ENCODE measurements at places on chromosomes 11 and 22.

DNA sequence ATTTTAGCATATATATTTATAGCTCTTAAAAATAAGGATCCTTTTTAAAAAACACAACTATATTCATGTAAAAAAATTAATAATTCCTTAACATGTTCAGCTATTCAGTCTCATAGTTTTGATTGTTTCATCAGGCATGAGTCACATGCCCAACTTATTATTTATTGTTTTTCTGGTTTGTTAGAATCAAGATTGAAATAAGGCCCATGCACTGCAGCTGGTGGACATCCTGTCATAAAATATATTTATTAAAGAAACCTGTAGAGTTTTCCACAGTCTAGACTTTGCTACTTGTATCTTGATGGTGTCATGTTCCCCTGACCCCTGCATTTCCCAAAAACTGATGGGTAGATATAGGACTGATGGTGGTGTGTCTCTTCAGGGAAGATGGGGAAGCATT, 77.4 kb downstream of the PARVA start:
- no peak for DNase-seq

DNA sequence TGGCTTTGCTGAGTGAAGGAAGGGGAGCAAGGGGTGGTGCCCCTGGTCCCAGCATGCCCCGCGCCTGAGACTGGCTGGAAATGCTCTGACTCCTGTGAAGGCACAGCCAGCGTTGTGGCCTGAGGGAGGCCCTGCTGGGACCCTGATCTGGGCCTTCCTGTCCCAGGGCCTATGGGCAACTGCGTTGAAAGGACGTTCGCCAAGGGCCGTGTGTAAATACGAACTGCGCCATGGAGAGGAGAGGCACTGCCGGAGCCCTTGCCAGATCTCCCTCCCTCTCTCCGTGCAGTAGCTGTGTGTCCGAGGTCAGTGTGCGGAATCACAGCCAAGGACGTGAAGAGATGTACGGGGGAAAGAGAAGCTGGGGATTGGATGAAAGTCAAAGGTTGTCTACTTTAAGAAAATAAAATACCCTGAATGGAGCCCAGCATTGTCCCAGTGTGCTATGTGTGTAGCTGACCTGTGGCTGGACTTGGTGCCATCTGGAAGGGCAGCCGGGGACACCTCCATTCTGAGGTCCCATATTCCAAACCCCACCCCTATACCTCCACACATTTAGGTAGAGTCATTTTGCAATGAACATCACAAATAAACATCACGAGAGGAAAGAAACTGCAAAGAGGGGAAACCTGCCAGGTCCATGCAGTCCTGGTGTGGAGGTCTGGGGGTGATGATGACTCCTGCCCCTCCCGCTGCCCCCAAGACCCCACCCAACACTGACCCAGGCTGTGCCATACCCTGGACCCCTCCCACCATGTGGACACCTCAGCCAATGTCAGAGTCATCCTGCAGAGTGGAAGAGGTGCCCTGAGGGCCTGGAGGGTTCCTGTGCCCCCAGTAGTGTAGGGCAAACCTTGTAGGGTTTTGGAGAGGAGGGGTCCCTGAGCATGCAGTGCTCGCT, 16.9 kb downstream of the RSPH14 start:
- no peak for DNase-seq

GRCh38 chr11:23134627-23135026, 274.4 kb upstream of the CCDC179 start:
- DNase-seq, result no peak

DNA sequence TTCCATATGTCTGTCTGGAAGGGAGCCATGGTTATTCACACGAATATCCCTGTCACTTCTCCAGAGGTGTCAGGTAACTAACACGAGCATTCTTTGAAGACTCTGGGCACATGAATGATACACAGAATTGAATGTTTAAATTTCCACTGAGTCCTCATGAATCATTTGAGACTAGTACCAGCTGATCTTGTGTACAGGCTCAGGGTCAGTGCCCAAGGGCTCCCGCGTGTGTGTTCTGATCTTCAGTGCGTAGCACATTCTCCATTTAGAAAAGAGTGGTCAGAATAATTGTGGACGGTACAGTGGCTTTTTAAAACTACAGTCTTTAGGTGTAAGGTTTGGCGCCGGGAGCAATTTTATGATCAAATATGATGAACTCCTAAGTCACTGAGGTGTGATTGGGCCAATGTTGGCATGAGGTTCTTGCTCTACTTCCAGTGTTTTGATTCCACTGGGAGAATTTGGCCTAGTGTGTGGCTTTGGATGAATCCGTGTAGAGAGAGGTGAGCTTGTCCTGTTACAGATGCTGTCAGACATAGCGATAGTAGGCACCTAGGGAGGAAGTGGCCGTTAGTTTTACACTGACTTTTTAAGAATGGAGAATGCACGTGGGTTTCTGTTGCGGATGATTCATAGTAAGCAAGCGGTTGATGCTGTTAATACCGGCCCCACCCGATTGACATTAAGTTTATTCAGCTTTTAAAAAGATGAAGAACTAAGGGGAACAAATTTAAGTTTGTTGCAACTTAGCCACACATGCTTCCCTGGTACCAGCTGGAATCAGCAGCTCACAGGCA, 22.2 kb downstream of the NUP50 start:
- DNase-seq, result no peak

DNA sequence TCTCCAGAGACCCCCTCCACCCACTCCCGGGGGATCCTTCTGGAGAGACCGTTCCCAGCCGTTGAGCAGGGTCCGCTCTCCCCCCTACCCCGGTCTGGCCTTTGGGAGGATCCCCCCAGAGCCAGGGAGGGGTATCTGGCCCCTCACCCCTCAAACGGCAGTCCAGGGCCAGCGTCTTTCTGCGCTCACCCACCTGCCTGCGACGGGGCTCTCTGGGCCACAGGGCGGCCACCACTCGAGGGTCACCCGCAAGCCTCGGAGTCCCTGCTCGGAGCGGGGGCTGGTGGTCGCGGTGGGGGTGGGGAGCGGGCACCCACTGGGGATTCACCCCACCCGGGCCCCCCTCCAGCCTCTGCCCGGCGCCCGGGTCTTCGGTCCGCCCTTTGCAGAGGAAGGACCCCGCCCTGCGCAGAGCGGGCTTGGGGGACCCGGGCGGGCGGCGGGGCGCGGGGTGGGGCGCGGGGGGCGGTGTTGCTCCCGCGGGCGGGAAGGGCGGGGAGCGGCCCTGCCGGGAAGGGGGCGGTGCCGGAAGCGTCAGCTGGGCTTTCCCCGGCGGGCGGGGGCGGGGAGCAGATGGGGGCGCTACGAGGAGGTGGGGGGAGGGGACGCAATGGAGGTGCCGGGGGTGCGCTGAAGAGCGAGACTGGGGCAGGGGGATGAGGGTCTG, 16.6 kb downstream of the CRELD2 start:
- no peak for DNase-seq

GRCh38 chr11:127965939-127966668, 621.3 kb downstream of the ETS1 start:
- no peak for DNase-seq

DNA sequence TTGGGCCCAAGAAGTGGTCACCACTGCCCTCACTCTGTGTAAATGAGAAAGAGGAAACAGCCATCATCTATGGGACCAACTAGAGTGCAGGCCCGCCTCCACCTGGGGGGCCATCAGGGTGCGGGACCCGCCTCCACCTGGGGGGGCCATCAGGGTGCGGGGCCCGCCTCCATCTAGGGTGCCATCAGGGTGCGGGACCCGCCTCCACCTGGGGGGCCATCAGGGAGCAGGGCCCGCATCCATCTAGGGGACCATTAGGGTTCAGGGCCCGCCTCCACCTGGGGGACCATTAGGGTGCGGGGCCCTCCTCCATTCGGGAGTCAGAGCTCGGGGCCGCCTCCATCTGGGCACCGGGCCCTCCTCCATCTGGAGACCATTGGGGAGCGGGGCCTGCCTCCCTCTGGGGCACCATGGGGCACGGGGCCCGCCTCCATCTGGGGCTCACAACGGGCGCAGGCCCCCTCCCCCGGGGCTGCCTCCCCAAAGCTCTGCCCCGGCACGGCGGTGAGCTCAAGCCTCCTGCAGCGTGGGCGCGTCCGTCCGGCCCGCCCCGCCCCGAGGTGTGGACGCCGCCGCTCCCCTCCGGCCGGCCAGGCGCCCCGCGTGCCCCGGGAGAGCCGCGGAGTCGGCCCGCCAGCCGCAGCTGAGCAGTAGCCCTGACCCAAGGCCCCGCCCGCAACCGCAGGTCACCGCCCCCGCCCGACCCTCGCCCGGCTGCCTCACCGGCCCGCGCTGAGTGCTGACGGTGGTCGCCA, 512 bp downstream of the TOLLIP start:
- DNase-seq, result no peak

- no peak for DNase-seq
Measured at GRCh38 chr11:75051043-75051442, 45.6 kb downstream of the OR2AT4 start.

GRCh38 chr22:29145321-29146072, 60.2 kb upstream of the EMID1 start:
- no peak for DNase-seq

DNA sequence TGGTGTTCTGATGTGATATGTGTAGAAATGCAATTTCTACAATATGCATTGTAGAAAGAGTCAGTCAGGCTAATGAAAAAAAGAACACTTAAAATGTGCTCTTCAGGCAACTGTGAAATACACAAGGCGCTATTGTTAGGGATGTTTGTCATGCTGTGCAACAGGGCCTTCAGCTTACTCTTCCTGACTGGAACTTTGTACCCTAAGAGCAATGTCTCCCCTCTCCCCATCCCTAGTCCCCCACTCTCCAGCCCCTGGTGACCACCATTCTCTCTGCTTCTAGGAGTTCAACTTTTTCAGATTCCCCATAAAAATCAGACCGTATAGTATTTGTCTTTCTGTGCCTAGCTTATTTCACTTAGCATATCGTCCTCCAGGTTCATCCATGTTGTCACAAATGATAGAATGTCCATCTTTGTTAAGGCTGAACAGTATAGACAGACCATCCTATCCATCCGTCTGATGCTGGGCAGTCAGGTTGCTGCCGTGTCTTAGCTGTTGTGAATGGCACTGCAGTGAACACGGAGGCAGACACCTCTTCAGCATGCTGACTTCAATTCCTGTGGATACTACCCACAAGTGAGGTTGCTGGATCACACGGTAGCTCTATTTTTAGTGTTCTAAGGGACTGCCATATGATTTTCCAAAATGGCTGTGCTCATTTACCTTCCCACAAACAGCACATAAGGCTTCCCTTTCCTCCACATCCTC, 10.7 kb downstream of the NDUFV1 start:
- peak; percentile 83 for DNase-seq

DNA sequence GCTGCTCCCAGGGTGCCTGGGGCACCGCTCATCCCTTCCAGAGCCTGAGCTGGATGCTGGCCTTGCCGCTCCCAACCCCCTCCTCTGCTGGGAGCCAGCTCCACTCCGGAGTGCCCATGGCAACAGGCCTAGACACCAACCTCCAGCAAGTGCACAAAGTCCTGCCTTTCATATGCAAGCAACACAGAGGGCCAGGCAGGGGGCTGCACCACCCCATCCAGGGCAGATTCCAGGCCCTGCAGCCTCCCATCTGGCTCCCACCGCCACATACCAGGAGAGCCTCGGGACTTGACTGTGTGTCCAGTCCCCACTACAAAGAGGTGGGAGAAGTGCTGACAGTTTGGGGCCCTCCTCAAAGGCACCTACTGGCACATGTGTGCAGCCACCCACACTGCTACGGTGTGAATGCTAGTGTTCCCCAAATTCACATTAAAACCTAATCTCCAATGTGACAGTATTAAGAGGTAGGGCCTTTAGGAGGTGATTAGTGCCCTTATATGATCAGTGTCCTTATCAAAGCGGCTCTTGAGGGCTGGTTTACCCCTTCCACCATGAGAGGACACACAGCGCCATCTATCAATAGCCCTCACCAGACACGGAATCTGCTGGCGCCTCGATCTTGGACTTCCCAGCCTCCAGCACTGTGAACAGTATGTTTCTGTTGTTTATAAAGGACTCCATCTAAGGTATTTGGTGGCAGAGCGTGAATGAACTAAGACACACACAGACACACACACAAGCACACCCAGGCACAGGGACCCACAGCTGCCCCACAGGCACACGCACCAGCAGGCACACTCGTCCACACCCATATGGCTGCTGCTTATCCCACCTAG, 16.2 kb downstream of the ARVCF start:
- DNase-seq, result no peak

GRCh38 chr11:66011239-66011784, 496 bp upstream of the CST6 start:
- DNase-seq, result no peak

DNA sequence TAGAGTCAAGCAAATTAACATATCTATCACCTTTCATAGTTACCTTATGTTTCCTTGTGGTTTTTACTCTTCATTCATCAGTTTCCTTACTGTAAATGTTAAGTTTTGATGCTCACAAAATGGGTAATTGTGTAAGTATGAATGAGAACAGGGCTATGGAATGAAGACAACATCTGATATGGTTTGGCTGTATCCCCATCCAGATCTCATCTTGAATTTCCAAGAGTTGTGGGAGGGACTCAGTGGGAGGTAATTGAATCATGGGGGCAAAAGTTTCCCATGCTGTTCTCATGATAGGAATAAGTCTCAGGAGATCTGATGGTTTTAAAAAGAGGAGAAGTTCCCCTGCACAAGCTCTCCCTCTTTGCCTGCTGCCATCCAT, 107.6 kb downstream of the CCDC34 start:
- no peak for DNase-seq

- no peak for DNase-seq
Measured at GRCh38 chr22:34567367-34567766, 498.6 kb upstream of the ISX start.

GRCh38 chr11:67542169-67542568, 18.9 kb upstream of the CABP2 start:
- peak; percentile 26 for DNase-seq

- DNase-seq, result no peak
Measured at GRCh38 chr11:6203327-6203726, 2.0 kb upstream of the C11orf42 start.

GRCh38 chr11:106137061-106137460, 59.6 kb downstream of the AASDHPPT start:
- DNase-seq, result no peak

GRCh38 chr11:128365044-128365443, 222.3 kb downstream of the ETS1 start:
- DNase-seq, result no peak

DNA sequence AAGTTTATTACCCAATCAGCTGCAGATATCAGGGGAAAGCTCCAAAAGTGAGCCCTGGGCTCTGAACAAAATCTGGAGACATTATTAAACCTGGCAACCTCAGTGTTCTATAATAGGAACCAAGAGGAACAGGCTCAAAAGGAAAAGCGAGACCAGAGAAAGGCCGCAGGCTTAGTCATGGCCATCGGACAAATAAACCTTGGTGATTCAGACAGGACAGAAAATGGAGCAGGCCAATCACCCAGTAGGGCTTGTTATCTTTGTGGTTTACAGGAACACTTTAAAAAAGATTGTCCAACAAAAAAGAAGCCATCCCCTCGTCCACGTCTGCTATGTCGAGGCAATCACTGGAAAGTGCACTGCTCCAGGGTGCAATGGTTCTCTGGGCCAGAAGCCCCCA, 7.7 kb upstream of the PANX1 start:
- no peak for DNase-seq
